Stimulated activated CD8-positive, alpha-beta memory T cell treated with anti-CD3 and anti-CD28 coated beads, Interleukin-7, amount 100 ng/mL, for 1 hour (primary cell): ENCODE measurements at places on chromosomes 5 and 9.

GRCh38 chr5:54727874-54728587, 210.5 kb downstream of the SNX18 start:
- no peak for DNase-seq

DNA sequence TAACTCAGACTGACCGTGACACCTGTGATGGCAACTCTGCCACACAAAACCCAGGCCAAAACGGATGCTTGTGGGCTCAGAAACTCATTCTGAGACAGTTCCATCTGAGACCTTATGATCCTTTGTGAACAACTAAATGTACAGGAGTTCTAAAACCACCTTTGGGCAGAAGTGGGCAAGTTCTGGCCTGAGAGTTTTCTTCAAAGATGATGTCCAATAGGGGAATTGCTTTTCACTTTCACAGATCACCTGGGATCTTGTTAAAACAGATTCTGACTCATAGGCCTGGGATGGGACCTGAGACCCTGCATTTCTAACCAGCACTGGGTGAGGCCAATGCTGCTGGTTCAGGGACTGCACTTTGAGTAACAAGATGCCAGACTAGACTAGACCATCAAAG, 67.8 kb upstream of the SLC25A51 start:
- no peak for DNase-seq

- no peak for DNase-seq
Measured at GRCh38 chr5:61641748-61642565, 309.9 kb downstream of the ZSWIM6 start.

DNA sequence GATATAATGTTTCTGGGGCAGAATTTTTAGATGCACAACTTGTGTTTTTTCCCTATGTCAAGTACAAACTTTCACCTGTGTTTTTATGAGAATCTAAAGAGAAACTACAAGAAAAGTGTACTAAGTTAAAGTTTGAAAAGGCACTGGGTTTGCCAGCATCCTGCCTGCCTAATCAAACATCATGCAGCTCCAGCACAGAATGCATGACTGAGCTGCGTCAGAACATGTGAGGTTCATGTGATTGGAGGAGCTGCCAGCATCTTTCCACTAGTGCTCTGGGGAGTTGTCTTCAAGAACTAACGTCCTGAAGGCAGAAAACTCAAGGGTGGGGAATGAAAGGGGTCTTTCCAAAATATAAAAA, 46.1 kb upstream of the RIC1 start:
- no peak for DNase-seq

DNA sequence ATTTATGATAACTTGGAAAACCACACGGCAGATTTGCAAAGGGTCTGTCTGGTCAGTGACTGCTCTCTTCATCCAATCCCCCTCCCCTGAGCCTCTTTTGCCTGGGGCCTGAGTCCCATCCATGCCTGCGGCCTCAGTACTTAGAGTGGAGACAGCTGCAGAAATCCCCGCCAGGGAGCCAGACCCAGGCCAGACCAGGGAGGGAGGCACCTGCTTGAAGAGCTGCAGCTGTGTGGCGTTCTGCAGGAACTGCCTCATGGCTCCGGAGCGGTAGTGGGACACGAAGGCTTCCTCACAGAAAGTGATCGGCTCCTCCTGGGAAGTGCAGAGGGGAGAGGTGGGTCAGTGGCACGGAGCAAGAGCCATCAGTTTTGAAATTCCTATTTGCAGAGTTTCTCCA, 101.6 kb downstream of the CRB2 start:
- no peak for DNase-seq

GRCh38 chr5:79285833-79286232, 49.9 kb downstream of the JMY start:
- no peak for DNase-seq

GRCh38 chr9:71984403-71984802, 73.0 kb downstream of the C9orf85 start:
- no peak for DNase-seq

DNA sequence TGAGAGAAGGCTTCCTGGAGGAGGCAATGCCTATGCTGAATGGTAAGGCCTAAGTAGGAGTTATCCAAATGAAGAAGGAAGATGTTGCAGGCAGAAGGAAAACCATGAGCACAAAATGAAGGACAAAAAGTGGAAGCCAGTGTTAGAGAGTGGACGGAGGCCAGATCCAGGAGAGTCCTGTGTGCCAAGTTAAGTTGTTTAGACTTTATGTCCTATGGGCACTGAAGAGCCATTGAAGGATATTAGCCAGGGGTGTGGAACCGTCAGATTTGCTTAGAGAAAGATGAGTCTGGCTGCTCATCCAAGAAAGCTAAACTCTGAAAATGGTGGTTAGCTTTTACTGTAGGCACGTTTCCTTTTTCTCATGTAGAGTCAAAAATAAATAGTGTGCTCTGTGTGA, 254.7 kb downstream of the ADAMTSL1 start:
- DNase-seq: no peak

DNA sequence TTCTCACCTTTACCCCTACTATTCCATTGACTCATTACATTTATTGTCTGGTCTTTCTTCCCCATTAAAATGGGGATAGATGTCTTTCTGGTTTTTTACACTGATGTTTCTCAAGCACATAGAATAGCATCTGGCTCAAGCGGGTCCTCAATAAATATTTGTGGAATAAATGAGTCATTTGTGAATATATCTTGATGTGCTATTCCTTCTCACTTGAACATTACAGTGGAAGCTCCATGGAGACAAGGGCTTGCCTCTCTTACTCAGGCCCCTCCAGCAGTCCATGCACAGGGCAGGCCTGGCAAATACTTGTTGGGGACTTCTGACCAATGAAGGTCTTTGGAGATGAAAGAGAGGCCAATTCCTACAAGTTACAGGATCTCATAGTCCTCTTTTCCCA, 151.7 kb upstream of the TAS2R1 start:
- DNase-seq: no peak

DNA sequence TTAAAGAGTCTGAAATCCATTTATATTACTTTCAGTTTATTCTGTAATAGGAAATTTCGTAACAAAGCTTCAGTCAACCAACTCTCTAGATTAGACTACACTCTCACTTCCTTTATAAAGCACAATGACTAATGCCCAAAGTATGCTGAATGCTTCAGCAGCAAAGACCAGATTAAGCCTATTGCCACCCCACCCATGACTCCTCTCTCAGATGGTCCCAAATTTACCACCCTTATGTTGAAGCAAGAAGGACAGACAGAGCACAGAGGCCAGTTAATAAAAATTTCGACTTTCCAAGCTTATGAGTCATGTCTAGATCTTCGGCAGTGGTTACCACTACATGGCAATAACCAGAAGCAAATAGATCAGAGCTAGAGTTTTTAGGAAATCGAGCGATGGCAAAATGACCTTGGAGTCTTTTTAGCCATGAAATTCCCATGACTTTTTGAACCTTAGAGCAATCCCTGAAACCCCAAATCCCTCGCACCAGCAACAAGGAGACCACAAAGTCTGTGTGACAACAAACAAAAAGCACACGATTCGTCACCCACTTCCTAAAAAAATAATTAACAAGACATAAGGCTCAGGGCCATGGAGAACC, 287.8 kb upstream of the RASA1 start:
- no peak for DNase-seq

DNA sequence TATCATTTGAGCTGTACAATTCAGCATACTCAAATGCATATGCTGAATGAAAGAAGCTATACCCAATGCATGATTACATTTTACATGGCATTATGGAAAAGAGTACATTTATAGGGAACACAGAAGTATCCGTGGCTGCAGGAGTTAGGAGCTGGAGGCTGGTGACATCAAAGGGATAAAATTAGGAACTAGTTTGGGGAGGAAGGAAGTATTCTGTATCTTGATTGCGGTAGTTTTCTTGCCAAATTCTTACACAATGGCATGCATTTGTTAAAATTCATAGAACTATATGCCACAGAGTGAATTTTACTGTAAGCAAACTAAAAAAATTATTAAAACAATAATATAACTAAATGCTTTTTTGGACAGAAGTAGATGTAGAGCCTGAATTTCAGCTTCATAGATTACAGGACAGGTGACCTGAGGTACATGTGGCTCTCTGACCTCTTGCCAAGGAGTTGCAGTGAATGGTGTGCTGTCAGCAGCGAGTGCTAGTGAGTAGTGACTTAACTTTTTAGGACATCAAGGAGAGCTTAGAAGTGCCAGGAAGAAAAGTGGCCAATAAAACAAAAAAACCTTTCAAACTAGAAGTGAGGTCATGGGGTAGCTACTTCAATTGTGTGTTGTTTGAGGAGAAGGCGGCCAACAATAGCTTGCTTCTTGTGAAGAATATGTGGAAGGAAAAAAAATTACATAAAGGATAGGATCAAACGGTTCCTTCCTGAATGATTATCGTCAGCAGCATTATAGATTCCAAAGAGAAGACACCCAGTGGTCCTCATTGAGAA, 514.9 kb upstream of the CLINT1 start:
- DNase-seq: no peak

GRCh38 chr5:30991462-30991861, 202.0 kb upstream of the CDH6 start:
- no peak for DNase-seq

DNA sequence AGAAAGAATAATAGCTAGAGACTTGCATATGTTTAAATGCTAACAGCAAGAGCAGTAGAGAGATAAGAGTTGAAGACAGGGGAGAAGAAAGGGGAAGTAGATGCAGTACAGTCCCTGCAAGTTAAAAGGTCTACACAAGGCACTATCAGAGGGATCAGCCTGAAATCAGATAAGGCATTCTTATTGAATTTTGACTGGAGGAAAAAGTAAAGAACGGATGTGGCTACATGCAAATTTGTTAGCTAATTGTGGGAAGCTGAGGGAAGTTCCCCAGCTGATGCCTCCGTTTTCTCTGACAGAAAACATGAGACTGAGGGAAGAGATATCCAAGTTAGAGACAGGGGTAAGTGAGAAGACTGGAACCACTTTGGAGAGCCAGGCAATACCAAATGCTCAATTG, 12.9 kb upstream of the RHOBTB3 start:
- DNase-seq: no peak

DNA sequence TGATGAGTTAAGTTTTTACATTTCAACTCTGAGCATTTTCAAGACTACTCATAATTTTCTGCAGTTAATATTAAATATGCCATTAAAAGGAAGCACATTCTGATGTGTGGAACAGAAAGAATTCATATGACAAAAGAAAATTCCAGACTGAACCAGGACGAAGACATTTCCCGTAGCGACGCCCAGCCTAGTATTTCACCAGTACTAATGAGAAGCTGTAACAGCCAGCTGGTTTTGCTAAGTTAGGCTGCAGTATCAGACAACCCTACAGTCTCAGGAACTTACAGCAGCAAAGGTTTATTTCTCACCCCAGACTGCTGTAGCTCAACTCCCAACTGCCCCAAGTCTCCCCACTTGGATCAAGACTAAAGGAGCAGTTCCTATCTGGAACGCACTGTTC, 91.6 kb downstream of the TMEM174 start:
- DNase-seq: no peak

DNA sequence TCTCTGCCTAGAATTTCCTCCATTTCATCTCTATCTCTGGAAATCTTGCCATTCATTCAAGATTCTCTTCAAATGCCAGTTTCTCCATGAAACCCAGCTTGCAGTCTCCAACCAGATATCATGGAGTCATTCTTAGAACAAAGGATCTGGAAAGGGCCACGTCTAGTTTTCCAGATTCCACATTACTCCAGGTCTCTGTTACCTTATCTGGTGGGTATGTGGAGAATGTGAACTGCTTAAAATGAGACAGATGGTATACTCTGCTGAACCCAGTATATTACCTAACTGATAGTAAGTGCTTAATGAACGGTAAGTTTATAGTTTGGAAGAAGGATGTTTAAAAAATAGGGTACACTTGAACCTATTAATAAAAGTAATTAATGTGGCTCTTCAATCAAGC, 52.3 kb upstream of the ZSWIM6 start:
- DNase-seq: no peak
